Left kidney (tissue), 8 donors: ENCODE measurements at places on chromosomes 7 and 10.

DNA sequence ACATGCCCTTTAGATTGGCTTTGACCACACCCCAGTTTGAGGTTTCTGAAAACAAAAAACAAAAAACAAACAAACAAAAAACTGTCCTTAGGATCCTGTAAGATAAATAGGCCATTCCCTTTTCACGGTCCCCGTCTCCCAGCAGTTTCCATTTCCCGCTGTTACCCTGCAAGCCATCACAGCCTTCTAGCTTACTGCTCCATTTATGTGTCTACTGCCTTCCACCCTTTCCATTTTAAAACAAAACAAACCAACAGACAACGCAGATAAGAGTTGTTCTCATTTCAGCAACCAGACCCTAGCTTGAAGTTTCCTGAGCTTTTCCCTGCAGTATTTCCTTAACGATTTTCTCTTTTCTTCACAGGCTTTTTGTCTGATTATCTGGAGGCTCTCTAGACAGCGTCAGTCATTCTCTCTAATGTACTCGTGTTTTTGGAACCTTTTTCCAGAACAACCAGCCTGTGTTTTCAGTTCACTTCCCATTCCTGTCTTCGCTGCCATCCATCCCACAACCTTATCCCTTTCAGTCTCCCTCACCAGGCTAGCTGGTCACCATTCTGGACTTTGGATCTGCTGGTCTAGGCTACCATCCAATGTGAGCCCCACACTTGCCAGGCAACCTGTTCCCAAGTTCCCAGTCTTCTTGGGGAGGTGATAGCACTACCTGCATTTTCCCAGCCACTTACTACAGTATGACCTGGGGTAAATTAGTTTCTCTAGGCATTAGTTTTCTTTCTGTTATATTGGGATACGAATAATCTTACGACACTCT, 317.3 kb upstream of the FZD1 start:
- DNase-seq, result no peak

DNA sequence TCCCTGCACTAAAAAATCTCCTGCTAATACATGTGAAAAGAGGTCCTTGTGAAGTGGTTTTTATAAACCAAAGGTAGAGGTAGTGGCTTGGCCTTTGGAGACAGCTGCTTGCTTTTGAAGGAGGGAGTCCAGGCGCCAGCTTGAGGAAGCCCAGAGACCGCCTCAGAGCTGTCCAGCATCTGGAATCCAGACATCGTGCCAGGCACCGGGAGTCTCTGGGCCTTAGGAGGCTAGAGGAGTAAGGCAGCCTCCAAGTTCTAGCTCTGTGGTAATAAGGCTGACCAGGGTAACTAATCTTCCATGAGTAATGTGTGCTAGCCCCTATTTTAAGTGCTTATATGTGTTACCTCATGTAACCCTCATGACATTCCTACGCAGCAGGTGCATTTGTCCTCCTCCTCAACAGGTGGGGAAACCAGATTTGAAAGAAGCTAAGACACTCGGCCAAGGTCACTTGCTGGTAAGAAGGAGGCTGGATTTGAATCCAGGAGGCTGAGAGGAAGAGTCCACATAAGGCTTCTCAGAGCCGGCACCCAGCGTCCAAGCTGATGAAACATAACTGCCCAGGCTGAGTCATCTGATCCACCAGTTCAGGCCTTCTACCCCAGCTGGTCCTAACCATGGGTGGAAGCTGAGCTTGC, 26.1 kb downstream of the PRLHR start:
- no peak for DNase-seq

GRCh38 chr10:55653531-55653930, 707.5 kb downstream of the ZWINT start:
- DNase-seq, result no peak

DNA sequence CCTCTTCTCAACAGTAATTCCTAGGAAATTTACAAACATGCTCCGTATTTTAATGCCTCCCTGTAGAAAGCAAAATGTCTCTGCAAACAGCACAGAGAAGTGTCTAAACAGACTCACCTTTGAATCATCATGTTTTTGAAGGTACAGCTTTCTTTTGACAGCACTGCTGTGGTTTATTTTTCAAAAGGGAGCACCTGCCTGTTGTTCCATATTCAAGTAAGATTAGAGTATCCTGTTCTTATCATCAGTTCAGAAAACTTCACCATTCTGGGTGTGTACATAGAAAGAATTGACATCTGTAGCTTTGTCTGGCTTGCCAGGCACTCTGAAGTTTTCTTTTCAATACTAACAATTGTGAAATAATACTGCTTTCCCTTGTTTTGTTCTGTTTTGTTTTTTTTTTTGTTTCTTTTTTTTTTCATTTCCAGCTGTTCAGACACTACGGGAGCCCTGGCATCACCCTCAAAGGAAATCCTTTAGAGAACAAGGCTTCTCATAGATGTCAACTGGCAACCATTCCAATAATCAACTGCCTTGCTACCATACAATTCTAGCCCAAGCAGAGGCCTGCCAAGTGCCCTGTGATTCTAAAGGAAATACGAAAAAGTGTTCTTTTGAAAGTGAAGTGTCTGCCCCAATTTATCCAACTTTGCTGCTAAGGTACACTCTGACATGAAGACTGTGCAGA, 275.9 kb downstream of the PRPF18 start:
- DNase-seq, result no peak

DNA sequence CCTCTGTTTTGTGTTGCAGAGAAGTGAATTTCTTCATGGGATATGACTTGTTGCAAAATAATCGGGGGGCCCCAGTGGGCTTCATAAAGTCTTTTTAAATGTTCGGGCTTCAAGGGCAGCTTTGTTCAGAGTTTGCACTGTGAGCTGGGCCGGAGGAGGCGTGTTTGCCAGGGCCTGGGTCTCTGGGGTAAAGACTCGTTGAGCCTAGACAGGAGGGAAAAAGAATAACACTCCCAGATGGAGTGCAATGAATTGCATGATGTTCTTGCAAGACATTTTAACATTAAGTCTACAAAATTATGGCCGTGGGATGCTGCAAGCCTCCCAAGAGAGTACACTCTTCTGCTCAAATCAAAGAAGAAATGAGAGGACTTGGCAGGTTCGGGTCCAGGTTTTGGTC, 23.6 kb downstream of the BMPER start:
- no peak for DNase-seq

- no peak for DNase-seq
Observed at GRCh38 chr7:130673066-130673465, 4.5 kb upstream of the COPG2 start.

DNA sequence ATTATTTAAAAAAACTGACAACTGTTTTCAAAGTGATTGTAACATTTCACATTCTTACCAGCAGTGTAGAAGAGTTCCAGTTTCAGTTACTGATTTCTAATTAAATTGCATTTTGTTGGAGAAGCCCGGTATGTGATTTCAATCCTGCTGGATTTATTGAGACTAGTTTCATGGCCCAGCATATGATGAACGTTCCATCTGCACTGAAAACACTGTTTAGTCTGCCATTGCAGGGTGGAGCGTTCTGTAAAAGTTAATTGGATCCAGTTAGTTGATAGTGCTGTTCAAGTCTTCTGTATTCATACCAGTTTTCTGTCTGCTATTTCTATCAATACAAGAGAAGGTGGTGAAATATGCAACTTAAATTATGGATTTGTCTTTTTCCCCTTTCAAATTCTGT, 37.3 kb upstream of the CCNY start:
- DNase-seq, result no peak

- DNase-seq, result no peak
Observed at GRCh38 chr7:25545124-25546008, 317.1 kb upstream of the NPVF start.

DNA sequence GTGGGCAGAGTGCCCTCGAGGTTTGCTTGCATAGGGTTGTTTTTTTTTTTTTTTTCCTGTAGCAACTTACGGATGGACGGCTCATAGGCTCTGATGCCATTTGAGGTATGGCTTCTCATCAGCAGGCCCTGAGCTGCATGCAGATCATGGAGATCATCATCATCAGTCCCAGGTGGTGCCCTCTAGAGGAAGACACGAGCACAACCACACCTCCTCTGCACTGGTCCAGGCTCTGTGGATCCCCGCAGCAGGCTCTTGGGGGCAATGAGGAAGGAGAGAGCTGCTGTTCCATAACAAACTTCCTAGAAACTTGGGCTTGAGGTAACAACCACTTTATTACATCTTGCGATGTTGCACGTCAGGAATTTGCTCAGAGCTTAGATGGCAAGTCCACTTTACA, 132.7 kb upstream of the CXCL12 start:
- DNase-seq, result no peak

GRCh38 chr7:156499247-156499881, 141.2 kb upstream of the RNF32 start:
- DNase-seq, result no peak

DNA sequence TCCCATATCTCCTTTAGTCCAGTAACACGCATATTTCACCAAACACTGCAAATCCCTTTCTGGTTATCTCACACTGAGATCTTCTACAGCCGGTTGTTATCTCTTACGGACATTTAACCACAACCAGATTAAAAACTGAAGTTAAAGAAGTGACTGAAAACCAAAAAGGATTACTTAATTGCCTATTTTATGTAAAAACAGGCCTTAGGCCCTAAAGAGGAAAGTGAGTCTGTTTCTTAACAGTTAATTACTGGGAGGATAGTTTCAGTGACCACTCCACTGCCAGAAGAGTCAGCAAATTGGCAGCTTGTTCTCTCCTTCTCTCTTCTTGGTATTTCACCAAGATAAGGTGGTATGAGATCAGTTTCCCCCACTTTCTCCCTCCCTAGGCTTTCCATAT, 161.9 kb upstream of the MEOX2 start:
- DNase-seq, result no peak

DNA sequence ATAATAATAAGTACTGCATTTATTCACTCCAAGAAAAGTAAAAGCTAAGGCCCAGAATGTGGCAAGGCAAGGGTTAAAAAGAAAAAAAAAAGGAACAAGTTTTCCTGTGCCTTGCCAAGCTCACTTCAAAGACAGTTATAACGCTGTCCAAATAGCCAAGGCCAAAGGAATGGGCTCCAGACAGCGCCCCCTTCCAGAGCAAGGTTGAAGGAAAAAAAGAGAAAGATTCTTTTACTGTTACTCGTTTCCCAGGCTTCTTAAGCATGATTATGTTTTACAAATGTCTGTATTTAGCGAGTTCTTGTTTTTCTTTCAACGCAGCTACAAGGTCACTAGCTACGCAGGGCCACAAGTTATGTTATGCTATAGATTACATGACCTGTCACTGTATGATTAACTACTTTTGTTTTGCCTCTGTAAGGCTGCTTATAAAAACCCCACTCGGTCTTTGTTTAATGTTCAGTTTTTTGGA, 9.1 kb upstream of the EIF4H start:
- no peak for DNase-seq

GRCh38 chr10:91367127-91367531, 43.0 kb upstream of the HECTD2 start:
- DNase-seq, result no peak

DNA sequence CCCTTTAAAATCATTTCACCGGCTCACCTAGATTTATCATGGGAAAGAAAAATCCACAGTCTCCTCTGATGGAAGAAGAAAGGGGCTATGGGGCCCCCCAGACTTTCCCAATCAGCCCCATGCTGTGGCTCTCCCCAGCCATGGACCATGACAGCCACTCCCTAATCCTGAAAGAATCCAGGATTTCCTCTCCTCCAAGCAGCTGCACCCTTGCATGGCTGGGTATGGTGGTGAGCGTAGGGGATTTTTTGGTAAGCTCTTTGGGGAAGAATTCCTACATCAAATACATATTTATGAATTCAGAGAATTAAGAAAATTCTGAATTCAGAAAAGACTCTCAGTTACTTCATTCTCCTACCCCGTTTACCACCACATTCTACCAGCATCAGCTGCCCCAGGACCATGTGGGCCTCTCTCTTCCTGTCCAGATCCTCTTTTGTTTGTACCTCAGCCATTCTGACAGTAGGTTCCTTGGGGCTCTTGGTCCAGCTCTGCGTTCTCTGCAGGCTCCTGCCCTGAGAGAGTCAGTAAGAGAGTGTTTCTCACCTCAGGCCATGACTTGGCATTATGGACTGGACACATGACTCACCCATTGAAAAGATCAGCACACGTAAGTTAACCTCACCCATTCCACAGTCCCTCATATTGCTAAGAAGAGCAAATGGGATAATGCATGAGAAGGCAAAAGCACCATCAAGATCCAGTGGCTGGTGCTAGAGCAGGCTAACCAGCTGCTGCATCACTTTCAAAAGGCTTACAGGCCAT, 337.8 kb downstream of the ELMO1 start:
- DNase-seq, result no peak

DNA sequence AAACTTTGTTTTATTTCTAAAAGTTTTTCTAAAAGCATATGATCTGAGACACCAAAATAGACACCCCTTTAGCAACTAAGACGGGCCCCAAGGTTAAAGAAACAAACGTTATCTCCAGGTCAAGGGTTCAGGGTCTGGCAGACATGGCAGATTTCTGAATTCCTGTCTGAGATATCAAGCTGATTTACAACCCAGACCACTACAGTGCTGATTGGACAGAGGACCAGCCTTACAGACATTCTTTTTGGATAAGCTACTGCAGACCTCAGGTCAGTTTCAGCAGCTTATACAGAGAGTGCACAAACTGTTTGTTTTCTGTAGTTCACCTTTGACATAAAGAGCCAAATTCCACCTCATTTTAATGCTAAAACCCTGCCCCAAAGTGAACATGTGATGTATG, 34.8 kb downstream of the SVOPL start:
- no peak for DNase-seq

GRCh38 chr10:65358565-65358964, 1567.3 kb upstream of the LRRTM3 start:
- DNase-seq, result no peak

GRCh38 chr7:156662277-156662676, 21.7 kb downstream of the RNF32 start:
- no peak for DNase-seq

DNA sequence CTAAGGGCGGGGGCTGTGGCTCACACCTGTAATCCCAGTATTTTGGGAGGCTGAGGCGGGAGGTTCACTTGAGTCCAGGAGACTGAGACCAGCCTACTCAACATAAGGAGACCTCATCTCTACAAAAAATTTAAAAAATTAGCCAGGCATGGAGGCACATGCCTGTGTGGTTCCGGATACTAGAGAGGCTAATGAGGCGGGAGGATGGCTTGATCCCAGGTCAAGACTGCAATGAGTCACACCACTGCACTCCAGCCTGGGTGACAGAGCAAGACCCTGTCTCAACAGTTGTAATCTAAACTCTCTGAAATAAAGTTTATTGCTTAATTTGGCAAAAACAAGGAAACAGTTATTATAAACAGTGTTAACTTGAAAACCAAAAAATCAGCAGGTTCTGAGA, 123.3 kb downstream of the USP6NL start:
- no peak for DNase-seq

- no peak for DNase-seq
Observed at GRCh38 chr10:58992830-58993460, 183.5 kb upstream of the PHYHIPL start.

- DNase-seq, result no peak
Observed at GRCh38 chr10:60650378-60650800, 127.9 kb upstream of the CDK1 start.
